ENCODE measurements at places on chromosomes 7 and 10.

DNA sequence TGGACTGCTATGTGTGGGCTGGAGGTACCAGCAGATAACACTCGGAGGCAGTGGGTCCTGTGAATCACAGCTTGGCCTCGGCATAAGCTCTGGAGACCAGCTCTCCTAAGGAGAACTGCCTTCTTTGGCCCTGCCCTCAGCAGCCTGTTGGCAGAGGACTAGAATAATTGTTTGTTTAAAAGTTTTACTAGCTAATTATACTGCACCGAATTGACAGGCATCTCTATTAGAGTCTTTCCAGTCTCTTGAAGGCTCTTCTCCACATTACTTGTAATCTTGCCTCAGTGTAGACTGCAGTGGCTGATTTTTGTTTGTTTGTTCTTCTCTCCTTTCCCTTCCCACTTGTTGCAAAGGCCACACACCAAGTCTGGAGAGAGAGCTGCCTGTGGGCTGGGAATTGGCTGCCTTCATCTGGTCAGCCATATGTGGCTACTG is 183.2 kb downstream of the AUTS2 start:
- no peak for DNase-seq

GRCh38 chr7:87155788-87156187 is 3.5 kb downstream of the DMTF1 start:
- DNase-seq: no peak

DNA sequence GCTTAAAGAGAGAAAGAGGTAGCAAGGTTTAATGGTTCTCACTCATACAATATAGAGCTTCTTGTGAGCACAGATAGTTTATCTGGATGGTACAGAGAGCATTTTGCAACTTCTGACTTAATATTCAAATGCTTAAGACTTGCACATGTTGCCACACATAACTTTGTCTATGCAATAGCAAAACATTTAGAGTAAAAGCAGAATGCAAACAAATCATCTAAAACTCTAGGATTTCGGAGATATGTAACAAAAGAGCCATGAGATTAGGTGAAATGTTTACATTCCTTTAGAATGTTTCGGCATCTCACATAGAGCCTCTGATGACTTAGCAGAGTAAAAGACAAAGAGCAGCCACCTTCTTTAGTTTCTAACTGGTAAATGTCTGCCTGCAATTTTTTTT is 717.1 kb upstream of the LRRN3 start:
- DNase-seq: no peak

DNA sequence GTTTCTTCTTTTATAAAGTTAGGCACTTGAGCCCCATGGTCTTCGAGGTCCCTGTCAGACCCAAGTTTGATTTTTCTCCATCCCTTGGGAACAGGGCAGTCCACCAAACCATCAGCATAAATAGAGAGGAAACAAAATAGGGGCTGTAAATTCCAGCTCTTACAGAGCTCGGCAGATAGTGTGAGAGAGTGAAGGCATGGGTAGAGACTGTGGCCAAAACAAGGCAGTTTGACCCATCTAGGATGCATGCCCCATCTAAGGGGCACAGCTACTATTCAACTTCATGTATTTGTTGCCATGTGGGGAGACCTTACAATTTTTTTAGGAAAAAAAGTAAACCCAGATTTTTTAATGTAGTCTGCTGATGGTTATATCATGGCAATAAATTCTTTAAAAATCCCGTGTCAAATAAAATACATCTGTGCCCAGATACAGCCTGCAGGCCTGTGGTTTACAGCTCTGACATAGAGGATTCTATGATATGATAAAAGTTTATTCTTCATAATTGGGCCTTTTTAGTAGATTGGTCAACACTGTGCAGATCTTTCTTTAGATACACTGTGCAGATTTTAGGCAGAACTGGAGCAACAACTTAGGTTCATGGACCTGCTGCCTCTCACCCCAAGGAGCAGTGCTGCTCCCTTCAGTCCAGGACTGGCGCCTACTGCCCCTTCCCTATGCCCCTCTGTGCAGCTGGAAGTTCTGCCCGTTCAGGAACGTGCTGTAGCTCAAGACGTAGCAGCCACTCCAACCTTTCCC is 5.3 kb downstream of the PPP1R3C start:
- DNase-seq: no peak

DNA sequence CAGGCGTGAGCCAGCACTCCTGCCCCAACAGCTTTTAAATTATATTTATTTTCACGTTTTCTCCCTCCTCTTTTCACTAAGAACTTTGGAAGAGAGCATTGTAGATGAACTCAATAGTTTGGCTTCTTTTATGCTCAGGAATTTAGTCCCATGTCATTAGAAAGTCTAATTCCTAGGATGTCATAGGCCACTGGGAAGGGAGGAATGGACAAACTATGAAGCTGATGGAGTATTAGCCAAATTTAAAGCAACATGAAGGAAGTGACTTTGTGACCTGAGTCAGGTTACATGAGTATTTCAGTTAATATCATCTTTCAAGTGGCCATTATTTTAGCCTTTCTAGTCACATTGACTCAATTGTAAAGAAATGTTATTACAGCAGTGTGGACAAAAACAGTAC is 18.0 kb upstream of the OPN4 start:
- no peak for DNase-seq

DNA sequence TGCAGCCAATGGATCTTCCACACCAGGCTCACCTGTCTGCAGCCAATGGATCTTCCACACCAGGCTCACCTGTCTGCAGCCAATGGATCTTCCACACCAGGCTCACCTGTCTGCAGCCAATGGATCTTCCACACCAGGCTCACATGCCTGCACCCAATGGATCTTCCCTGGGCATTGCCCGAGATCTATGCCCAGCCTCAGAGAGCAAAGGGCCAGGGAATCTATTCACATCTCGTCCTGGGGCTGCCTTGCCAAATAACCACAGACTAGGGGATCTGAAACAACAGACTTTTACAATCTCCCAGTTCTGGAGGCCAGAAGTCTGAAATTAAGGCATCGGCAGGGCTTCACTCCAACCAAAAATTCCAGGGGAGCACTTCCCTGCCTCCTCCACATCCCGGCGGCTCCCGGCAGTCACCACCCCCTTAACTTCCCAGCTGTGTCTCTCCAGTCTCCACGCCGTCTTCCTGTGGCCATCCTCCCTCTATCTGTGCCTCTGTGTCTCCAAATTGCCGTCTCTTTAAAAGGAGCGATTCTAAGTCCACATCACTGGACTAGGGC is 92.4 kb upstream of the PPP2R2D start:
- no peak for DNase-seq

- no peak for DNase-seq
Observed at GRCh38 chr10:75818552-75818951, 387.1 kb downstream of the LRMDA start.

DNA sequence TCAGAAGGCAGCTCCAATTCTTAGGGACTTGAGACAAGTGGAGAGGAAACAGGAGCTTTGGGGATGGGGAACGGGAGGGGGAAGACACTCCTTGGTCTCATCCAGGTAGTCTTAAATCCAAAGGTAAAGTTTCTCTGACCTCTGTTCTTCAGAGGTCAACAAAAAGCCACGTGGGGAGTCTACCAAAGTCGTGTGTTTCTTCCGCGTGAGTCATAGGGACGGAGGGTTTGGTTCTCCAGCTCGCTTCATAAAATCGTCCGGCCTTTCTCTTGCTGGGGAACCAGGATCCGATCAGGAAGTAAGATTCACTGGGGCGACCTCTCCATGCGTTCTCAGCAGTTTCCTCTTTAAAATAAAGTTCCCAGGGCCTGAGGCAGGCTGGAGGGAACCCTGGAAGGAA is 275.7 kb downstream of the TCERG1L start:
- no peak for DNase-seq

GRCh38 chr10:62815381-62816075 is 638 bp downstream of the EGR2 start:
- DNase-seq: no peak

DNA sequence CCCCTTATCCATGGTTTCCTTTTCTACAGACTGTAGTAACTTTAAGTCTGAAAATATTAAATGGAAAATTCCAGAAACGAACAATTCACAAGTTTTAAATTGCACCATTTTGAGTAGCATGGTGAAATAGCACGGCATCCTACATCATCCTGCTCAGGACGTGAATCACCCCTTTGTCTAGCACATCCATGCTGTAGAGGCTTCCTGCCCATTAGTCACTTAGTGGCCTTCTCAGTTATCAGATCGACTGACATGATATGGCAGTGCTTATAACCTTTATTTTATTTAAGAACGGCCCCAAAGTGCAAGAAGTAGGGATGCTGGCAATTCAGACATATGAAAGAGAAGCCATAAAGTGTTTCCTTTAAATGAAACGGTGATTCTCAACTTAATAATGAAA is 82.7 kb downstream of the CPXM2 start:
- no peak for DNase-seq

DNA sequence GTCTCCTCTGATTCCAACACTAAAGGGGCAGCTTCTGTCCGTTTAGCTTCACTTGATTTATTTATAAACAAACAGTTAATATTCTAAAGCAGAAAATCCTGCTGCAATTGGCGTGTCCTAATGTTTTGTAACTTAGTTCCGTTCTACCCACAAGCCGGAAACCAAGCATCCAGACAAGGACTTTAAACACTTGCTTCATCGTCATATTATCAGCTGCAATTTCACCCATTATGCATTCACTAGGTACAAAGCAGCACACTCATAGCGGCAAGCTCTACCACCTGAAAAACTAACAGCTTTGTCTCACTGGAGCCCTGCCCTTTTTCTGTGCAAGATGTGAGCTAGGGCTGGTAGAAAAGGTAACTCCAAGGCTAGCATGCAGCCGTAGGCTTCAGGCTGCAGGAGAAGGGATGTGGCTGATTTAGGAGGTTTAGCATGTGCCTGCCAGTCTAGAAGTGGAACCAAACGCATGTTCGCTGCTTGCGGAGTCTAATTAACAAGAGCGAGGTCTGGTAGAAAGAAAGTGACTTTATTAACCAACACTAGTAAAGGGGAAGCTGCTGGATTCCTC is 43.7 kb upstream of the BPGM start:
- DNase-seq: no peak

- DNase-seq: no peak
Observed at GRCh38 chr10:124370426-124370825, 48.3 kb downstream of the OAT start.

GRCh38 chr7:53744403-53744760 is 708.9 kb downstream of the POM121L12 start:
- no peak for DNase-seq

GRCh38 chr7:66146701-66147100 is 32.1 kb downstream of the CRCP start:
- no peak for DNase-seq

DNA sequence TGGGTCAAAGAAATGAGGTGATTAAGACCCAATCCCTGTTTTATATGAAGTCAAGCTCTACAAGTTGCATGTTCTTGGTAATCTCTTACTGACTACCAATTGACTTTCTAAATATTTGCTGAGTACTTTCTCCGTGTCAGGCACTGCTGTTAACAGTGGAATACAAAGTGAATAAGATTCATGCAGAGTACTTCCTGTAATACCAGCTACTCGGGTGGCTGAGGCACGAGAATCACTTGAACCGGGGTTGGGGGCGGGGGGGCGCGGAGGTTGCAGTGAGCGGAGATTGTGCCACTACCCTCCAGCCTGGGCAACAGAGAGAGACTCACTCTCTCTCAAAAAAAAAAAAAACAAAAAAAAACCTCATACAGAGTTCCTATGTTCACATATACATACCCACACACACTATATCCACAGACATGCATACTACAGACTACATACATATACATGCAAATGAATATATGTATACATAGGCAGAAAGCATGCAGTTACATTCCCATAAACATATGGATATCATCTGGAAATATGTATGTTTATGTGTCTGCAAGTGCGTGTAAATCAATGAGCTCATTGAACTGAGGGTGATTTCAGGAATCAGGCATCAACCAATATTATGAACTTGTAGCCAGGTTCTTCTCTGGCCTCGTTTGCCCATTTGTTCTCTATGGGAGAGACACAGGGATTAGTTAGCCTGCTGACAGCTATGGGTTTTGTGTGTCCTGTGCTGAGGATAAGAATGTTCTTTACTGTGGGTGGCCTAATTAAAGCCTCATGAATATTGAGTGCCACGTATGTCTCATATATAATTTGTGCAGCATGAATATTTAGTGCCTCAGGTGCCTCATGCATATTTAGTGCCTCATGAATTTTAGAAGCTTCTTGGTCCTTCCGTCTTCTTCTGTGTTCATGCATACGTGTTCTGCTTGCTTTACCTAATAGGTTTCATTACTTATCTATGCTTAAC is 73.9 kb downstream of the BICC1 start:
- no peak for DNase-seq

DNA sequence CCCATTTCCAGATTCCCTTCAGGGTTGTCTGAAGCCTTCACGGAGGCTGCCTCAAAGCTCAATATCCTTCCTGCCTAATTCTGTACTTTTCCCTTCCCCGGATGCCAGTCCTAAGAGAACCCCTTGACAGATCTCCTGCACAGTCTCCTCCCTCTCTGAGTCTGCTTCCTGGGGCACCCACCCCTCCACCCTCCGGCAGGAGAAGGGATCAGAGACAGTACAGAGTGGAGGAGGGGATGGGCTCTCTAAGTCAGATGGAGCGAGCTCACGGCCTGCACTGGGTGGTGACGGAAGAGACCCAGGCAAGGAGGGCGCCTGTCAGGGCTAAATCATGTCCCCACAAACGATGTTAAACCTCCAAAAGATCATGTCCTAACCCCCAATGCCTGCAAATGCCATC is 48.0 kb upstream of the CARD11 start:
- no peak for DNase-seq

DNA sequence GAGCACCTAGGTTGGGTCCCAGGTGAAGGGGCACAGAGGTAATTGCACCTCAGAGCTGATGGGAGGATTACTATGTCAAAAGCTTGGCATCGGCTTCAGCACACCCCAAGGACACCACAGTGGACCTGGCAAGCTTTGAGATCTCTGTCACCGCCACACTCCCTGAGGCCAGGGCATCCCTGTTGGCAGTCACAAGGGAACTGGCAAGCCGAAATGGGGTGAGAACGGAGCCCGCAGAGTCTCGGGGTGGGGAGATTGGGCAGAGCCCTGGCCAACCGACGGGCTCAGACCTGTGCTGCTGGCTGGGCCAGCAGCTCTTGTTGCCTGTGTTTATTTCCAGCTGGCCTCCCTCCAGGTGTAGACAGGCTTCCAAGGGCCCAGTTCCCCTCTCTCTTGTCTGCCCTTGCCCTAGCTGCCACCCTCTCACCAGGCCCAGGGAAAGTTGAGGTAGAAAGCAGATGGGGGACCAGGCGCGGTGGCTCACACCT is 2.5 kb downstream of the HSPB1 start:
- peak; percentile 92 for DNase-seq

DNA sequence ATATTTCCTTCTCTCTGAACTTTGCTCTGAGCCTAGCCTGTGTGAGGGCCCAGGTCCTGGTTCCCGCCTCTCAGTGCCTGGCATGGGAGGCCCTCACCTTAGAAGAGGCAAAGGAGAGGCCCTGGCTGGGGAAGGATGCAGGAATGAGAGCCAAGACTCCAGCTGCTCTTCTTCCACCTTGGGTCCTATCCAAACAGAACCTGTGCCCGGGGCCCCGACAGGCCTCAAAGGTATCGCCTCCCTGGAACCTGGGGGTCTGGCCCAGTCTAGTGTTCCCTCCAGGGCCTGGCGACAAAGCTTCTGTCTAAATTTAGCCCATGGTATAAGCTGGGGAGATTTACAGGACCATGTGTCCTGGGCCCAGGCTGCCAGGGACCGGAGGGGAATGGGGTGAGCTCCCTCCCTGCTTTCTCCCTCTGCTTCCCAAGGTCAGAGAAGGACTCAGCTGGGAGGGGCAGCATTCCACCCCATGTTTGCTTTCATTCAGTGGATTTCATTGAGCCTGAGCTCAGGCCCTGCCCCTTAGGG is 12.0 kb upstream of the CRHR2 start:
- DNase-seq: peak; percentile 63

- peak; percentile 59 for DNase-seq
Observed at GRCh38 chr10:131131726-131132591, 179.6 kb downstream of the TCERG1L start.

- DNase-seq: no peak
Observed at GRCh38 chr10:23322082-23322481, 22.5 kb downstream of the C10orf67 start.
